ENCODE measurements at places on chromosomes 11 and 22.

DNA sequence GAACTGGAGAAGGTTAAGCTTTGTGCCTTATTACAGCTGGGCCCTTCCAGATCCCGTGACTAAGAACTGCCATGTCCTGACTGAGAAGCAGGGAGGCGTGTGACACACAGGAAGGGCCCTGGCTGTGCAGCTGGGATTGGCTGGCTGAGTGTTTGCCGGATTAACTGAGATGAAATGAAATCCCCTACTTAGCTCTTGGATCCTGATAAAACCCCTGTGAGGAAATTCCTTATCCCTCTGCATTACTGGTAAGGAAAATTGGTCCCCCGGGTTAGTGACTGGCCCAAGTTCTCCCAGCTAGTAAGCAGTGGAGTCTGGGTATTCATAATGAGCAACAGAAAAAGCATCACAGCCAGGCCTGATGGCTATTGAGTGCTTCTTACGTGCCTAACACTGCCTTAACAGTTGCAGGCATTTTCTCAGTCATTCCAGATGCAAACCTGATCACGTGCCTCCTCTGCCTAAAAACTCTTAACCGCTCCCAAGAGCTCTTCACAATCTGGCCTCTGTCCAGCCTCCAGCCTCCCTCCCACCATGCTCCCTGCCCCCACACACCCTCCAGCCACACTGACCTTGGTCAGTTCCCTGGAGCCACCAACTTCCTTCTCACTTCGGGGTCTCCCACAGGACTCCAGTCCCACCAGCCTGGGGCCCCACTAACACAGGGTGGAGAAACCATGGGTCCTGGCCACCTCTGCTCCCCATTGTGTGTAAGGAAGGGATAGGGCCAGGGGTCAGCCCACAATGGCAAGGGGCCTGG lies 37.8 kb downstream of the ARRB1 start:
- DNase-seq = no peak

DNA sequence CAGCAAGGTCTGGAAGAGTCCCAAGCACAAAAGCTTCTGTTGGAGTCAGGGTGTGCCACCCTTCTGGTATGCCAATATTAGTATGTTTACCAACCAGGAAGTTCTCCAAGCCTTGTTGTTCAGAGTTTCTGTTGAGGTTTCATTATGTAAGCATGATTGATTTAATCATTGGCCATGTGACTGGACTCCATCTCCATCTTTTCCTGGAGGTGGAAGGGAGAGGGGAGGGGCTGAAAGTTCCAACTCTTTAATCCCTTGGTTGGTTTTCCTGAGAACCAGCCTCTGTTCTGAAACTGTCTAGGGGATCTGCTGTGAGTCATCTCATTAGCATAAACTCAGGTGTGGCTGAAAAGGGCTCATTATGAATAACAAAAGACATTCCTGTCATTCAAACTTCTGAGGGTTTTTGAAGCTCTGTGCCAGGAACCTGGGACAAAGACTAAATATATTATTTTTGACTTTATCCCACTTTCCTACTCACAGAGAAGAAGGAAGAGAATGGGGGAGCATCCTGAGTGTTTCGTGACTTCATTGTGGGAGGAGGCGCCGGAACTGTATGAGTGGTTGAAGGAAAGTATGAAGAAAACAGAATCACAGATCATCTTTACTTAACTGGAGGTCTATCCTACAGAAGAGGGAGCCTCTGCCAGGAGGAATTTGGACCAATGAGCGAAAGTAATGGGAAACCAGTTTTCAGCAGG lies 138.2 kb downstream of the NECTIN1 start:
- no peak for DNase-seq

DNA sequence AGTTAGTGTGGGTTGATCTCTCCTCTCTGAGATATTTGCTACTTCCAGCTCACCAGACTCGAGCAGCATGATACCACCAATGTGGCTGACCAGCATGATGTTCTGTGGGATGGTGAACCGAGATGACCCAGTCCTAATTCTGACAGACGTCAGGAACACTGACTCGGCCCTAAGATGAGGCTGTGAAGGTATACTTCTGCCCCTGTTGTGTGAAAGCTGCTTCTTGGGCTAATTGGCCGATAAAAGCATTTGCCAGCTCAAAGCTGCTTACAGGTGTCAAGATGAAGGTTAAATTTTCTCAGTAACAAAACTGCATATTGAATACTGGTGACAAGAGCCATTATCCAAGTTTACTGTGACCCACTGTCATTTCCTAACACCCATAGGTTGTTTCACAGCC lies 151.4 kb downstream of the BRD1 start:
- DNase-seq = no peak

- DNase-seq = no peak
Measured at GRCh38 chr11:3103076-3103475, 45.9 kb upstream of the CARS1 start.

DNA sequence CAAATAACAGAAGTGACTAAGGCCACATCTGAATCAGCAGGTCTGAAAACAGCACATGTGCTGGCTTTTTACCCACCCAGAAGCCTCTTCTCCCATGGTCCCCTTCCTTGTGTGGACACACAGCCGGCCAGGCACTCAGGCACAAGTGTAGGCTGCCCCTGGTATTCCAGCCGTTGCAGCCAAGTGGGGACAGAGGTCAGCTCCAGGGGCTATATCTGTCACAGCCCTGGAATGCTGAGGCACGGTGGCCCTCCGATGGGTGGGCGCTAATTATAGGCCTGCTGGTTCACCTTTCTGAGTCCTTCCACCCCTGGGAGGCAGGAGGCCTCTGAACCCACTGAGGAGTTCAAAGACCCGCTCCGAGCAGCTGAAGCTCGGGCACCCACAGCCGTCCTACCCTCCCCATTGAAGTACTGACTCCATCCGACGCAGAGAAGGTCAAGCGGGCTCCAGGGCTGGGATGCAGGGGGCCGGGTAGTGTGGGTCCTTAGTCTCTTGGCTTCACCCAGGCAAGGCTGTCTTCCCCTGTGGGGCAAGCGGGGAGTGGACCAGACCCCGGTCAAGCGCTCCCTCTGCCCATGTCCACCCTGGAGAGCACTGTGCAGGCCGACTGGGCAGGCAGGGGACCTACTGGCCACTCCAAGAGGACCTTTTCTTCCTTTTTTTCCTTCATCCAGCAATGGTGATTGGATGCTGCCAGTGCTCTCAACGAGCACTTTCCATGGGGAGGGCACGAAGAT lies 14.3 kb downstream of the FGF3 start:
- no peak for DNase-seq

GRCh38 chr22:47623763-47624148 lies 861.3 kb downstream of the TBC1D22A start:
- no peak for DNase-seq

DNA sequence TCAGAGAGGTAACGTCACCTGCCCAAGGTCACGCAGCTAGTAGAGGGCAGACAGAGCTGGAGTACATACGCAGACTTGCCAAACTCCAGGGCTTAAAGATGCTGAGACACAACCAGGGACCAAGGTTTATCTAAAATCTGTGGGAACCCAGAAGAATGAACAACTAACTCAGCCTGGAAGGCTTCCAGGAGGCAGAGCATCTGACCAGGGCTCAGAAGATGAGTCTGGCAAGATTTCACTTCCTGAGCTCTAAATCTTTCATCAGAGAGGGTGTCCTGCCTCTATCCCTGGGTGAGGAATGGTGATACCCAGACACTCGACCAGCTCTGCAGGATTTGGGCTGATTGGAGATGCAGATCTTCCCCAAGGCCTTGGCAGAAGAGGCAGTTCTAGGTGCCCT lies 9.1 kb downstream of the GAL3ST1 start:
- DNase-seq = no peak

DNA sequence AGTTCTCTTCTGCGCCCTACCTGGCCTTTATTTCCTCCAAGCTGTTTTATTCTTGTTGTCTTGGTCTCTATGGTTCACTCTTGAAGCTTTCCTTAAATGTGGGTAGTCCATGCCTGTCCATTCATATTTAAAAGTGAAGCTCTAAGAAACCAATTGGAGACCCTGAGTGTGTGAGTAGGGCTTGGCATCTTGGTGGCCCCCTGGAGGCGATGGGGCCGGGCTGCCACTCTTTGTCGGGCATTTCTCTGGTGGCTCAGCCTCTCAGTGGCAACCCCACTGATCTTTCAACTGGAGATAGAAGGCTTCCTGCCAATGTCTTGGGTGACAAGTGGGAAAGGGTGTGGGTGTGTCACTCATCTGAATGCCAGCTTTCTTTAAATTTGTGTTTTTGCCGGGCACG lies 9.1 kb downstream of the TRPT1 start:
- no peak for DNase-seq

- DNase-seq = no peak
Measured at GRCh38 chr11:121654843-121655536, 202.2 kb upstream of the SORL1-AS1 start.

DNA sequence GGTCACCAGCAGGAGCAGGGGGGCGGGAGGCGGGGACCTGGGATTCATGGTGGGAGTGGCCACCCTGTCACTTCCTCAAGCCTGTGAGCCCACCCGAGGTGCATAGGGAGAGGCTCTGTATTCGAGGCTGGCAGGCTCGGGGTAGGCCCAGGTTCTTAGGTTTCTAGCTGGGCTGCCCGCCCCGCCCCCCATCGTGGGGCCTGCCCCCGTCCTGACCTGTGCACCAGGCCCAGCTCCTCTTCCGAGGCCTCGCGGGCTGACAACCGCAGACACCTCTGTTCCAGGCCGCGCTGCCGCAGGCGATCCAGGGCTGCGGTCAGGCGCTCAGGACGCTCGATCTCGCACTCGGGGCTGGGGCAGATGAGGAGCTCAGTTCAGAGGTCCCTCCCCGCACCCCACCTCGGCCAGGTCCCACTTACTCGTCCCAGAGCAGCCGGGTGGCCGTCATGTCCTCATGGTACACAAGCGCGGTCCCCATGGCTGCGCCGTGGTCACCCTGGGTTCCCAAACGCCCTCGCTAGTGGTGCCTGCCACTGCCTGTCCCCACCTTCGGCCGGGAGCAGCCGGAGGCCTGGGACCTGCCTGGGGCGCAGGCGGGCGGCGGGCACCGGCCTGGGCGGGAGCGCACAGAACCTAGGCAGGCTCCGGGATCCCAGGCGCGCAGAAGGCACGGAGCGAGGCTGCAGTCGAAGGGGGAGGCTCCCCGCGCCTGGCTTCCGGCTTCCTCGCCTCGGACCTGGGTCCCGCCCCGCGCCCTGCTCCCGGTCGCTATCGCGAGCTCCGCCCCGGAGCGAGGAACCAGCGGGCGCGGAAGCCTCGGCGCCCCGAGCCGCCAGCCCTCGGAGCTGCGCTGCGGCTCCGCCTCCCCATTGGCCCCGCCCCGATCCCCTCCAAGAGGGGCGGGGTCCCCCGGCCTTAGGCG lies at the start of gene HDAC10:
HDAC10 (minus strand) TSS at position 711 of the 922 bp plus-strand sequence; CDS start at position 478, 233 bp downstream.
- DNase-seq = peak; percentile 84

GRCh38 chr11:117606211-117606610 lies 190.8 kb downstream of the DSCAML1 start:
- no peak for DNase-seq

- no peak for DNase-seq
Measured at GRCh38 chr11:123062892-123063825, 1.2 kb upstream of the HSPA8 start.

GRCh38 chr11:71986131-71986530 lies 12.6 kb upstream of the IL18BP start:
- no peak for DNase-seq

DNA sequence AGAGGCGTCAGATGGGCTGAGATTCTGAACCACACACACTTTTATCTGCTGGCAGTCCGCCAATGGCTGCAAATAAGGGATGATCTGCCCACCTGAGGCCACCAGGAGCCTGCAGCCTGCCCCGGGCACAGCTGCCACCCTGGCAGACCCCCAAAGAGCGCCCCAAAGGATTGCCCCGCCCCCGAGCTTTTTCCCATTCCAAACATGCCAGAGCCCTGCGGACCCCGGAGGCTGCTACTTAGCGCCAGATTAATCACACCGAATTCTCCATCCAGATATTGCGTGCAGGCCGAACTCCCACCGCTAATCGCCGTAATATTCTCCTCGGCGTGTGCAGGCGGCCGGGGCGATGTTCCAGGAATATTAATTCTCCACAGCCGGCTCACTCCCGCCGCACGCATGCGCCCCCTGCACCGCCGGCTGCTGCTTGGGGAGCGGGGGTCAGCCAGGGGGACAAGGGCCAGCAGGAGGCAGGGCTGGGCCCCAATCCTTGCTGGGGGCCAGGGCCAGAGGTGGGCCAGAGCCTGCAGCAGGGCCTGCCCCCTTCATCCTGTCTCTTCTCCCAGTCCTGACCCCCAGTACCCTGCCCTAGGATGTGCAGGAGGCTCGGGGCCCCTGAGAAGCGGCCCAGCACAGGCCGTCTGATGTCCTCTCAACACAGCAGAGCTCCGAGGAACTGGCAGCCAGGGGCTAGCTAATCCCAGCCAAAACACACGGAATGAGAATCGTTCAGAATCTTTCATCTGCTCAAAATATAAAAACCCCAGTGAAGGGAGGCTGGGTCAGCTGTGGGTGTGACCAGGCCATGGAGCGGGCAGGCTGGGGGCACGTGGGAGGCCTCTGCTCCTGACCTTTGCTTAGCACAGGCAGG lies 19.5 kb upstream of the TCF20 start:
- DNase-seq = no peak

GRCh38 chr11:22082788-22083187 lies 110.1 kb upstream of the ANO5 start:
- DNase-seq = no peak

DNA sequence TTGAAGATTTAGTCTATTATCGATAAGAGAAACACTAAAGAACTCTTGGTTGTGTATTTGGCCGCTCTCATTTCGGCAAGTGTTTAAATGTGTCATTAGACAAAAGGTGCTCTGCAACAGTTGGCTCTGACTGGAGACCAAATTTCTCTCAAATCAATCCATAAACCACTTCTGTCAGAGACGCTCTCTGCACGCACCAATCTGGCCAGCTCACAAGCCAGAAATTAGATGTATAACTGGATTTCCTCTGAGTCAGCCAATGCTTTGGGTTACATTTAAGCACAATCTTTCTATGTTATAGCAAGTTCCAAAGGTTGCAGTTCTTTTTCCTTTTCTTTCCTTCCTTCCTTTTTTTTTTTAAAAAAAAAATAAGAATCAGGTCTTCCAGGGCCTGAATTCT lies 17.6 kb upstream of the PARVA start:
- no peak for DNase-seq

GRCh38 chr22:25955323-25955722 lies 213.3 kb downstream of the MYO18B start:
- no peak for DNase-seq

- no peak for DNase-seq
Measured at GRCh38 chr22:39966470-39966869, 6.3 kb downstream of the TMA7B start.

DNA sequence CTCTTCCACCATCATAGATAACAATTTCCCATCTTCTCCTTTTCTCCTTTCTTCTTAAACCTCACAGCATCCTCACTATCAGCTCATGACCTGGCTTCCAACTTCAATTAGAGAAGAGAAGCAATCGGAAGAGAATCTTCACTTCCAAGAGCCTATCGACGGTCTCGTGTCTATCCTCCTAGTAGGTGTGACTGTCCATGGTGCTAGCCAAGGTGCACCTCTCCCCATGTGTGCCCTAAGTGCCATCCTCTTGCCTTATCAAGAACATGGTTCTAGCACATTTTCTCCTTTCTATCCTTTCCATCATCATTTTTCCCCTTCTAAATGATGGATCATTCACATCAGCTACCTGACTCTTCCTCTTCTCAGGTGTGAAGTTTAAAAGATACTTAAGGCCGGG lies 5.1 kb upstream of the CUL5 start:
- DNase-seq = no peak

- DNase-seq = no peak
Measured at GRCh38 chr11:12749442-12749841, 75.2 kb downstream of the TEAD1 start.
